Neural crest cell (in vitro differentiated cells): ENCODE measurements at places on chromosomes 4 and X. TPM values are rescaled to one million over a fixed set of nuclear protein-coding genes. Genes with fewer than 3 reads are reported as not detected.

The RPGR gene
- total RNA-seq, result 9.1 and 9.2 TPM in 2 replicates

The SOWAHB gene
- not detected in 2 replicates for total RNA-seq

GRCh38 chrX:115459883-115460880 is 100.8 kb upstream of the PLS3 start:
- no peak for DNase-seq

- no peak for DNase-seq
Measured at GRCh38 chrX:43225626-43226328, 430.3 kb upstream of the MAOA start.

DNA sequence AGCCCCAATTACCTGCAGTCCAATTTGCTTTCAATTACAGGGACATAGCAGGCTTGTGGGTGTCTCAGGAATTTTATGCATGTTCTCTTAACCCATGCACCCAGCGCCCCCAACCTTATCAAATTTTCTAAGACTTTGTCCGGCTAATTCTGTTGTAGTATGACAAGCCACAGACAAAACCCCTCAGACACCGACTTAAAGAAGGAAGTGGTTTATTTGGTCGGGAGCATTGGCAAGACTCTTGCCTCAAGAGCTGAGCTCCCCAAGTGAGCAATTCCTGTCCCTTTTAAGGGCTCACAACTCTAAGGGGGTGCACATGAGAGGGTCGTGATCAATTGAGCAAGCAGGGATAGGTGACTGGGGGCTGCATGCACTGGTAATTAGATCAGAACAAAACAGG is 28.7 kb upstream of the IL9R start:
- no peak for DNase-seq
